Lower lobe of right lung (tissue), 2 donors: ENCODE measurements at places on chromosomes 6 and 20. TPM values are rescaled to one million over a fixed set of nuclear protein-coding genes. Genes with fewer than 3 reads are reported as not detected.

DNA sequence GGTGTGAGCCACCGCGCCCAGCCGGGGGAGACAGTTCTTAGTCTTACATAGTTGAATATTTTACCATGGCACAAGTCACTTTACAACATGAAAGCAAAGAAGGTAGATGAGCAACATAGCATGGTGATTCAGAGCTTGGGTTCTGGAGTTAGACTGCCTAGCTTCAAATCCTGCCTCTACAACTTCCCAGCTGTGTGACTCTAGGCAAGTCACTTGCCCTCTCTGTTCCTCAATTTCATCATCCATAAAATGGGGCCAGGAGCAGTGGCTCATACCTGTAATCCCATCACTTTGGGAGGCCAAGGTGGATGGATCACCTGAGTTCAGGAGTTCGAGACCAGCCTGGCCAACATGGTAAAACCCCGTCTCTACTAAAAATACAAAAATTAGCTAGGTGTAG, 26.3 kb downstream of the HCK start:
- no peak for DNase-seq
- H3K4me3 ChIP-seq, result no peak overlapping the region
- H3K27me3 ChIP-seq, result peaks cover 8% of the 10 kb centered on the region

DNA sequence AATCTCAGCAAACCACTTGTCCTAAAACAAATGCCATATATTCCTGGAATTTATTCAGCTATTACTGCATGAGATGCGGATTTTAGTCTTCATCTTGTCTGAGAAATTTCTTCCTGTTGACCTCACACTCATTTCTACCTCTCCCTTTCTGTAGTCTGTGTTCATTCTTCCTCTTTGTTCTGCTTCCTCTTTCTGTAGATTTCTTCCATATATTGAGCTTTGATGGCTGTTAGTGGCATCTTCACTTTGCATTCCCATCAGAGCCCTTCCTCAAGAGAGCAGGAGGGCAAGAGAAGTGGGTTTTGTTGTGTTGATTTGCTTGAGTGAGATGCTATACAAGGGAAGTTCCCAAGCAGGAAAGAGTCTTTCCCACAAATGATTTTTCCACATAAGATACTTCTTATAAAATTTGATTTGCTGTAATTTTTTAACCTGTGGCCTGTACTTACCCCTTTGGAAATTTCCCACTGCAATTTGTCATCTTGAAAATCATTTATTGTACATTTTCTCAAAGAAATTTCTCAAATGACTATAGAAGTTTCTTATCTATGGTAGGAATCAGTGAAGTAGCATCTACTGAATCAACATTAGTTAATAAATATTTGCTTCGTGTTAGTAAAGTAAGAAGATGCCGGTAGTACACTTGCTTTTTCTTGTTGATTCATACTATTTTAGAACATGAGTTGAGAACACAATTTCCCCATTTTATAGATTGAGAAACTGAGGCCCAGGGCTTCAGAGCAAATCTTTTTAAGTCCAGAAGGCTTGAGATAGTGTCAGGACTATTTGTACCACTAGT, 43.8 kb downstream of the MAP3K4 start:
- H3K36me3 ChIP-seq, result peaks cover 36% of the 10 kb centered on the region
- H3K4me3 ChIP-seq, result no peak overlapping the region
- no peaks in the 10 kb centered on the region for H3K27me3 ChIP-seq
- no peak overlapping the region for H3K27ac ChIP-seq

- no peak overlapping the region for H3K4me3 ChIP-seq
- H3K27me3 ChIP-seq, result no peaks in the 10 kb centered on the region
- no peaks in the 10 kb centered on the region for H3K36me3 ChIP-seq
- peaks cover 21% of the 10 kb centered on the region for H3K4me1 ChIP-seq
These were observed 7.8 kb upstream of the NCOA3 start for GRCh38 chr20:47493963-47494293.

- no peaks in the 10 kb centered on the region for H3K27me3 ChIP-seq
- H3K4me1 ChIP-seq, result peaks cover 46% of the 10 kb centered on the region
- peak; percentile 73 for DNase-seq
- no peak overlapping the region for H3K4me3 ChIP-seq
- H3K36me3 ChIP-seq, result peaks cover 31% of the 10 kb centered on the region
These were observed 19.2 kb downstream of the MRPS18A start for GRCh38 chr6:43668151-43669028.

Gene ZNF391
- total RNA-seq, result 2.0 TPM

DNA sequence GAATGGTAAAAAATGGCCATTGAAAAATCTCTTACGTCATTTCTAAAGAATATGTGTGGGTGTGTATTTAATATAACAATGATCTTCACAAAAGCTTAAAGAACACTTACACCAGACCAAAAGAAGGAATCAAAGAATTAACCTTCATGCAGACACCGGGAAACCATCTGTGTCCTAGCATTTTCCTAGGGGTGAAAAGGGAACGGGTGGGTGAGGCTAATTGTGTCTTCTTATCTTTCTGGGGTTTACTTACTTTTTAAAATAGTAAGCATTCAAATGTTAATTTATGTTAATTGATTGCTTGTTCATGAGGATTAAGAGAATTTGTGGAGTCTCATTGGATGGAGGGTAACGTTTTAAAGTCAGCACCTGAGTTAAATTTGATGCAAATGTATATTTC, 47.5 kb downstream of the BMP2 start:
- H3K27ac ChIP-seq, result no peak overlapping the region
- no peak overlapping the region for H3K4me3 ChIP-seq
- no peaks in the 10 kb centered on the region for H3K27me3 ChIP-seq
- no peak for DNase-seq

Gene EPHA7
- total RNA-seq, result 0.86 TPM

Gene KCNK16
- not detected for total RNA-seq

Gene IL17F
- total RNA-seq, result not detected

Gene BPIFB4
- not detected for total RNA-seq

DNA sequence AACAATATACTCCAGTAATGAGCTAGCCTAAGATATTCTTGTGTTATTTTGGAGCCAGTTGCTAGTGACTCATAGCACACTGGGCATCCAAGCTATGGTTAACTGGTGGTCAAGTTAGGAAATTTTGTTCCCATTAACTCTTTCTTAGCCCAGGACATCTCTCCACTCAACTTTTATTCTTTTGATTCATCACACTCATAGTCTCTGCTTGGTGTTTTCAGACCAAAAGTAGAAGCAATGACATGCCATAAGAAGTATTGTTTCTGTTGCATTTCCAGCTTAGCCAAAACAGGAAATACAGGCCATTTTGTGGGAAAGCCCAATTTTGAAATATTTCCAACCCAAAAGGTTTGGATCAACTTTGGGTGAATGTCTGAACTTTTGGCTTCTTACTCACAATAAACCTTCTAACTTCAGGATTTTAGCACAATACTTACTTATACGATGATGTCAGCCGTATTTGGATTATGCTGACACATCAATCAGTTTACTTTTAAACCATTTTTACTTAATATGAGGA, 31.6 kb upstream of the CCN2 start:
- no peak overlapping the region for H3K4me3 ChIP-seq
- H3K27ac ChIP-seq, result no peak overlapping the region
- no peaks in the 10 kb centered on the region for H3K27me3 ChIP-seq

DNA sequence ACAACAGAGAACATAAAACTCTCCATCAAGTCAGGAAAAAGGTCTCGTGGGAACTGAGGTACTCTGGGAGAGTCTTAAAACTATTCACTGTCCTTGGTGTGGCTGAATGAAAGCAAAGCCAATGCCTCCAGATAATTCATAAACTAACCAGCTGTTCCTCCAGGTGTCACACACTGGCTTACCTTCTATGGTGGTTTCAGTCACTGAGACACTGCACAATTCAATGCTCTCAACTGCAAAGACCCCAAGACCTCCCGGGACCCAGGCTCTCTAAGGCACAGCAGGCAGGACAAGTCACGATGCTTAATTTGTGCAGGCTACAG, 100.8 kb downstream of the GMPR start:
- H3K4me1 ChIP-seq, result peaks cover 41% of the 10 kb centered on the region
- no peak overlapping the region for H3K4me3 ChIP-seq
- no peak for DNase-seq
- H3K27me3 ChIP-seq, result no peaks in the 10 kb centered on the region

Gene LATS1
- total RNA-seq, result 30.7 TPM

- H3K27ac ChIP-seq, result no peak overlapping the region
- H3K27me3 ChIP-seq, result no peaks in the 10 kb centered on the region
- no peak overlapping the region for H3K4me3 ChIP-seq
- no peaks in the 10 kb centered on the region for H3K4me1 ChIP-seq
- no peak for DNase-seq
These were observed 656.1 kb downstream of the COL12A1 start for GRCh38 chr6:74549746-74550145.

Gene FOXS1
- total RNA-seq, result 1.1 TPM

DNA sequence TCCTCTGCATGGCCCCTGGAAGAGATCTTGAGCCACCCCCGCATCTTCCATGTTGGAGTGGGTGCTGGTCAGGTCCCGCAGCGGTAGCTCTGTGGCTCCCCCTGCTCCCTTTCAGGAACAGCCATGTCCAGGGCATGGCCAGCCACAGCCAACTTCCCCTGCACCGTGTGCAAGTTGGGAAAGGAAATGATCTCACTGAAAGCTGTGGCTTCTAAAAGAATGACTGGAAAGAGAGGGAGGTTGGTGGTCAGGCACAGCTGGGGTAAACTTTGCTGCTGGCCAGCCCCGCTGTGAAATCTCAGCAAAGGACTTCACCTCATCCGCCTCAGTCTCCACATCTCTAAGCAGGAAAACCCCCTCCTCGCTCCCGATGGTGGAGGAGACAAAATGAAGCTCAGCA, 153.6 kb upstream of the CST7 start:
- H3K4me1 ChIP-seq, result no peaks in the 10 kb centered on the region
- H3K36me3 ChIP-seq, result no peaks in the 10 kb centered on the region
- DNase-seq, result peak; percentile 30
- no peaks in the 10 kb centered on the region for H3K27me3 ChIP-seq

- H3K27ac ChIP-seq, result no peak overlapping the region
- no peak overlapping the region for H3K4me3 ChIP-seq
- DNase-seq, result no peak
- no peaks in the 10 kb centered on the region for H3K36me3 ChIP-seq
- peaks cover 1% of the 10 kb centered on the region for H3K27me3 ChIP-seq
These were observed 54.7 kb downstream of the LRFN2 start for GRCh38 chr6:40532349-40533000.

GRCh38 chr20:13995086-13995665, at the start of gene MACROD2:
TSS of gene MACROD2 (plus strand) at chr20:13995516.
- H3K4me3 ChIP-seq, result peak within 1 kb of the TSS; percentile 69
- peak; percentile 95 for DNase-seq
- peak within 1 kb of the TSS; percentile 60 for H3K27ac ChIP-seq

- no peak for DNase-seq
- no peak overlapping the region for H3K27ac ChIP-seq
- H3K36me3 ChIP-seq, result no peaks in the 10 kb centered on the region
- no peaks in the 10 kb centered on the region for H3K4me1 ChIP-seq
- no peak overlapping the region for H3K4me3 ChIP-seq
- no peaks in the 10 kb centered on the region for H3K27me3 ChIP-seq
These were observed 1291.1 kb upstream of the MAP3K7 start for GRCh38 chr6:91877994-91878393.

DNA sequence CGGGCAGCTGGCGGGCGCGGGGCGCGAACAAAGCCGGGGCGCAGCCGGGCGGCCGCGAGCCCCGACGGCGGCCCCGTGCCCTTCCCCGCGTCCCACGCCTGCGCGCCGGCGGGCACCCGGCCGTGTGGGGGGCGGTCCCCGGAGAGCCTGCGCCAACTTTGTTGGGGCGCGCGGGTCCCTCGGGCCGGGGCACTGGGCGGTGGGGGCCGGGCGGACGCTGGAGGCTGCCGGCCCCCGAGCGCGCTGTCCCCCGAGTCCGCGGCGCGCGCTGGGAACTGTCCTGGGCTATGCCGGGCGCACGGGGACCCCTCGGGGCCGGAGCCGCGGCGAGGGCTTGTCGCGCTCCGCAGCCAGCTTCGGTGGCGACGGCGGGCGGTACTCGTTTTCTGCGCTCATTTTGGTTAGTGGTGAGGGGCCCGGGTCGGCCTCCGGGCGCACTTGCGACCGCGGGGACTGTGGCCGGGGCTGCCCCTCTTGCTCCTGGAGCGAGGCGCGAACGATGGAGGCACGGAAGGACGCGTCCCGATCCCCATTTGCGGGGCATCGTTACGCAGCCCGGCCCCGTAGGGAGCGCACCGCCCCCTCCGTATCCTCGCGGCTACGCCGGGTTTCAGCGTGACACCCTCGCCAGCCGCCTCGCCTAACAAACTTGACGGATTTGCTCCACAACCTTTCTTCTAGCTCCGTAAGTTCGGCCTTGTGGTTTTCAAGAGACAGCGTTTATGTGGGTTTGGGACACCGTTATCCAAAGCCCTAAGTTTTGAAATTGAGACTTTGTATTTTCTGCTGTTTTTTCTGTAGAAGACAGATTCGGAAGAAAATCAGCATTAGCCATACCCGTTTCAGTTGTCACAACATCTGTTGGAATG, 622 bp downstream of the SS18L1 start:
- peak; percentile 76 for DNase-seq
- H3K27me3 ChIP-seq, result no peaks in the 10 kb centered on the region
- peaks cover 18% of the 10 kb centered on the region for H3K36me3 ChIP-seq
- H3K4me3 ChIP-seq, result peak overlapping the region; percentile 90

Gene OR12D3
- total RNA-seq, result not detected

Gene PLTP
- total RNA-seq, result 145 TPM

GRCh38 chr6:43868467-43868866, 98.5 kb downstream of the VEGFA start:
- no peak overlapping the region for H3K27ac ChIP-seq
- peaks cover 14% of the 10 kb centered on the region for H3K4me1 ChIP-seq
- peaks cover 7% of the 10 kb centered on the region for H3K27me3 ChIP-seq
- no peak overlapping the region for H3K4me3 ChIP-seq
- DNase-seq, result no peak

Gene ELMO2
- 61.9 TPM for total RNA-seq

Gene TFAP2B
- total RNA-seq, result not detected

Gene GABRR1
- not detected for total RNA-seq

Gene RBCK1
- total RNA-seq, result 95.7 TPM

Gene SLC13A3
- total RNA-seq, result 2.0 TPM
